ENCODE measurements at places on chromosomes 16 and 17.

GRCh38 chr17:79444198-79444597 is 166.7 kb downstream of the RBFOX3 start:
- DNase-seq, result no peak

GRCh38 chr16:15849209-15849981 is 7.4 kb downstream of the MYH11 start:
- no peak for DNase-seq

- DNase-seq, result peak; percentile 31
Measured at GRCh38 chr16:85329059-85329812, 217.0 kb upstream of the CIBAR2 start.

GRCh38 chr17:45223539-45224528 is 2.1 kb downstream of the FMNL1 start:
- no peak for DNase-seq

DNA sequence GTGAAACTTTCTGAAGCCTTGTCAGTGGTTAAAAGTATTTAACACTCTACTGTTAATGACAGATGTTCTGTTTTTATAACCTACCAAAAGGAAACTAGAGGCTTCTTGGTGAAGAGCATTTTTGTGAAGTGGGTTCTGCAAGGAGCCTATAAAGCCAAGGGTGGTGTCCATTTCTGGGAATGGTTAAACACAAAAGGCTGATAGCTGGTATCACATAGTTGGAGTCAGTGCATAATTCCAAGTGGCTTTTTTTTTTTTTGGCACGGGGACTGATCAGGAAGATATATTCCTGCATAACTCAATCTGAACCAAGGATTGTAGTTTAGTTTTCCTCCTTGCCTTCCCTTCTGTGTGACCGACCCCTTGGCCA is 27.6 kb upstream of the KPNB1 start:
- DNase-seq, result no peak

- peak; percentile 38 for DNase-seq
Measured at GRCh38 chr16:69112285-69113129, 7.1 kb downstream of the HAS3 start.

DNA sequence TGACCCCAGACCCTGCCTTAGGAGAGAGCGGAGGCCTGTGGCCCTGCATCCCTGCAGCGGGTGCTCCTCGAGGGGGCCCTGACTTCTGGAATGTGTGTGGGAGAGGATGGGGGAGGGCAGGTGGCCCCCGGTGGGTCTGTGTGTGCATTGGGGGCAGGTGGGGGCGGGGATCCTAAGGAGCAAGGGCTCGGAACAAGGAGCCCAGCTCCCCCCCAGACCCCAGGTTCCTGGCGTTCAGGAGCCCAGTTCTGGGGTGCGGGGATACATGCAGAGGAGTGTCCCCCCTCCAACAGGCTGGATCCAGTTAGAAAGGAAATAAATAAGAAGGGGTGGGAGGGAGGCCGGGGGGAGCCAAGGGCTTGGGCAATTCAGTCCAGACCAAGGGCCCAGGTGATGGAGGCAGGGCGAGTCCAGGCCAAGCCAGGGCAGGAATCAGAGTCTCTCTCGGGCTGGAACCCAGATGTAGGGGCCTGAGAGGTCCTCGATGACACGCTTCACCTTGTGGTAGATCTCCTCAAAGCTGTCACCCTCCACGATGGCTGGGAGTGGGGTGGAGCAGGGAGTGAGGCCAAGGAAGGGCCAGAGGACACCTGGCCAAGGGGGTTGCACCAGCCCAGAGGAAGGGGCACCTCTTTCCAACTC is 11.2 kb upstream of the ASGR1 start:
- no peak for DNase-seq

- DNase-seq, result no peak
Measured at GRCh38 chr17:64150237-64151015, 20.5 kb upstream of the ERN1 start.

- DNase-seq, result no peak
Measured at GRCh38 chr17:9434642-9435057, 141.0 kb downstream of the STX8 start.

DNA sequence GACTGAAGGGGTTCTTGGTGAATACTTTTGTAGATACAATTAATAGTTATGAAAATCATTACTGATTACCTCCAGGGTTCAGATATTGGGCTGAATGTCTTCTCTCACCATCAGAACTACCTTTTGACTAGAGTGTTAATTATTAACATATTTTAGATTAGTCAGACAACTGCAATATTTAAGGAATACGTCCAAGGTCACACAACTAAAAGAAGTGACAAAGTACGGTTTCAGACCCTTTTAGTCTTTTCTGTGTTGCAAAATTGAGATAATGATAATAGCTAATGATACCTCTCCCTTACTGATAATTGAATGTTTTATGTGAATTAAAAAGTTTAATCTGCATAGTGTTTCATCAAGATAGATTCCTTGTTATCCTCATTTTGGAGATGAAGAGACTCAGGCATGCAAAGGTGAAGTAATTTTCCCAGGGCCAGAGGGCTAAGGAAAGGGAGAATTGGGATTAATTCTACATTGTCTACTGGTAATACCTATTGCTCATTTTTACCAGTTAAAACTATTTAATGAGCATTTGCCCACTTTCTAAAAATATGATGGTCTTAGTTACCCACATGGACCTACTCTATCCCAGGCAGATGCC is 107.3 kb downstream of the WWOX start:
- no peak for DNase-seq

- DNase-seq, result no peak
Measured at GRCh38 chr16:7420079-7420478, 87.4 kb downstream of the RBFOX1 start.

- DNase-seq, result no peak
Measured at GRCh38 chr16:49472598-49472997, 99.0 kb downstream of the C16orf78 start.

DNA sequence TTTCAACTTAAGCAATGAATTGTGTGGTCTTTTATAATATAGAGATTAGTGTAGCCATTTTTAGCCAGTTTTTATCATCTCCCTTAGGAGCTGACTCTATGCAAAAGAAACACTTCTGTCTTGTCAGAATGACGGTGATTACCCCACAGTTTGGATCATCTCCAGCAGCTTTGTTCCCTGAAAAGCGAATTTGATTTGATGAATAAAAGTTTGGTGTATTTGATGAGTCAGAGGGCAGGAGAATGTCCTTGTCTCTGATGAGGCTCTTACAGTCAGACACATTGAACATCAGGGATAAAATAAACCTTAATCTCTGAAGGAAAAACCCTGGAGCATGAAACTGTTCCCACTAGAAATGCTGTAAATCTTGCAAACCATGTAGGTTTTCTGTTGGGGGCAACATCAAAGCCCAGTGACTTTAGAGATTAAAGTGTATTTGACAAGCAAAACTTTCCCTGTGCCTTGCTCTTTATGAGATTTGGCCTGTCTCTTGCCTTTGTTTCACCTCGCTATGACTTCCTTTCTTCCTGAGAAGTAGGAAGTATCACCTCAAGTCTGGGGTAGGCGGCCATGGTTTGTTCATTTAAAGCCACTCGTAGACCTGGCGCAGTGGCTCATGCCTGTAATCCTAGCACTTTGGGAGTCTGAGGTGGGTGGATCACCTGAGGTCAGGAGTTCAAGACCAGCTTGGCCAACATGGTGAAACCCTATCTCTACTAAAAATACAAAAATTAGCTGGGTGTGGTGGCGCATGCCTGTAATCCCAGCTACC is 209.3 kb downstream of the FTO start:
- DNase-seq, result peak; percentile 88

DNA sequence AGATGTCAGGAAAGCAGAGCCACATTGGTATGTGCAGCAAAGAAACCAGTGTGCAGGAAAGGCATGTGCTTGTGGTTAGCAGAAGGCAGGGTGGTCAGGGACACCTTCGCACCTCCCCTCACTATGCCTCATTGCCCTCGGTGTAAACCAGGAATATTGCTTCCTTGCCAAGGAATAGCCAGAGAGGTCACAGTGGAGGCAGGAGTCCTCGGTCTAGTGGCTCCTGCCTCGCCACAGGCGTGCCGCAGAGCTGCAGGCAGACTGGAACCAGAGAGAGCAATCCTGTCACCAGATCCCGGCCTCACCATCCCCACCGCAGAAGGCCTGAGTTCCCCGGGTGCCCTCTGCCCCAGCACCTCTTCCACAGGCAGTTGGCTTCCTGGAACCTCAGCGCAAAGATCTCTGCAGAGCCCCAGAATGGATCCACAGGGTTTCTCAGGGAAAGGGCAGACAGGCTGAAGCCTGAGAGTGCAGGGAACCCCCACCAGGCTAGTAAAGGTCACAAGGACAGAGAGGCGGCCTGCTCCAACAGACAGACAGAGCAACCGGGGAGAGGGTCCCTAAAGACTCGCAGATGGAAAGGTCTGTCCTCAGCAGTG is 21.6 kb downstream of the CCDC182 start:
- no peak for DNase-seq

- DNase-seq, result no peak
Measured at GRCh38 chr17:40577611-40578065, 12.4 kb upstream of the CCR7 start.

- peak; percentile 60 for DNase-seq
Measured at GRCh38 chr17:59513934-59514841, 51.2 kb upstream of the DHX40 start.

DNA sequence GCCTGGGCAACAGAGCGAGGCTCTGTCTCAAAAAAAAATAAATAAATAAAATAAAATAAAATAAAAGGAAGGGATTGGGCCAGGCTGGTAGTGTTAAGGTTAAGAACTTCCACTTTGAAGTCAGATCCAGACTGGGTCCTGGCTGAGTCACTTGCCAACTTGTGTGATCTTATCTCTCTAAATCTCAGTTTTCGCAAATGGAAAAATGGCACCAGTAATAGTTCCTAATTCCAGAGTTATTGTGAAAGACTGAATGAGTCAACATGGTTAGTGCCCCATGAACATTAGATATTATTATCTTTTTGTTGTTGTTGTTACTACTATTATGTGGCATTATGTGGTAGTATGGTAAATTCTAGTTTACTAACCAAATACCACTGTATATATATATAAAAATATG is 188.0 kb upstream of the AXIN2 start:
- DNase-seq, result peak; percentile 87

GRCh38 chr16:84663433-84664101 is 15.3 kb downstream of the KLHL36 start:
- no peak for DNase-seq

- DNase-seq, result peak; percentile 86
Measured at GRCh38 chr17:81967533-81968395, 6.8 kb upstream of the NOTUM start.

DNA sequence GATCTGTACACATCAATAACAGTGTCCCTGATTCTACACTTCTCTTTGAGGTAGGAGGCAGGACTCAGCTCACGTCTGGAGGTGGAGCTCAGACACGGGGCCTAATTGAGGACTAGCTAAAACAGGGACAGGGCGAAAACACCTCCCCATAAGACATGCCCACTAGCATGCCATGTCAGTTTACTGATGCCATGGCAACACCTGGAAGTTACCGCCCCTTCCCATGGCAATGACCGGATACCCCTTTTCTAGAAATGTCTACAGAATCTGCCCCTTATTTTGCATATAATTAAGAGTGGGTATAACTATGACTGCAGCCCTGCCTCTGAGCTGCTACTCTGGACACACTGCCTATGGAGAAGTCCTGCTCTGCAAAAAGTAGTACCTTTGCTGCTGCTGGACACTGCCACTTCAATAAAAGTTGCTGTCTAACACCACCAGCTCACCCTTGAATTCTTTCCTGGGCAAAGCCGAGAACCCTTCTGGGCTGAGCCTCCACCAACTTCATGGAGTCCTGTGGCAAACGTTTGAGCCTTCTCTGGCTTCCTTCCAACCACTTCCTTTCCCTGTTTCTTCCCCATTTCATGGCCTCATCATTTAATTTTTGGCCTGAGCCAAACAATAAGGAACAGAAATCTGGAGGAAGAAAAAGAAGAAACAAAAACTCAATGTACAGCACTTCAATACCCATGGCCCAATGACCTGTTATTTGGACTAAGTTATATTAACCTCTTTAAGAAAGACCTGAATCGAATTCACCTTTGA is 21.0 kb downstream of the PHB1 start:
- no peak for DNase-seq

GRCh38 chr16:27720731-27721530 is 171.0 kb downstream of the KATNIP start:
- DNase-seq, result no peak

- DNase-seq, result no peak
Measured at GRCh38 chr16:64280317-64280716, 841.5 kb downstream of the CDH11 start.

DNA sequence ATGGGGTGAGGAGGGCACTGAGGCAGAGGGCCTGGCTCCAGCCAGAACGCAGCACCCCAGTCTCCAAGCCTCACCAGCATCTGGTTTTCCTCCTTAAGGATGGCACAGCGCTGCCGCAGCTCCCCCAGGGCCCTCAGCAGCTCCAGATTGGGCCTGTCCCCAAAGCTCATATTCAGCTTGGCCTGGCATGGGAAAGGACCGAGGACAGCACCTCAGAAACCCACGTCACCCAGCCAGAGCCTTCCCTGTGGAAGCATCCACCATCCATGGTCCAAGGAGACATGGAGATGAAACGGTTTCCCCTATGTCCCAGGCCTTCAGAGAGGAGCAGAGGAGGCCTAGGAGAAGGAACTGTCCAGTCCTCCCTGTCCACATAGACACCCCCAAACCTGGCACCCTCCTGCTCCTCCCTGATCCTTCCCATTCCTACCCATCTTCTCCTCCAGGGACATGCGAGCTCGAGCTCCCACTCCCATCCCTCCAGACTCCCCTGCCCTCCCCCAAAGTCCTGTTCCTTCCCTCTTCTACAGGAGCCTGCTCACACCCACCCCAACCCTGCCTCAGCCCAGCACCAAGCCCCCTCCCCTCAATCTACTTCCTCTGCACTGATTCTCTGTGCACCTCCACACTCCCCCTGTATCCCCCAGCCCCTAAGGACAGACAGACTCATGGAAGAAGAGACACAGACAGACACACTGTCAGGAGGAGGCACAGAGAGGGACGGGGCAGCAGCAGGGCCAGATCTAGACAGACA is 1.8 kb downstream of the TSPOAP1 start:
- DNase-seq, result no peak

DNA sequence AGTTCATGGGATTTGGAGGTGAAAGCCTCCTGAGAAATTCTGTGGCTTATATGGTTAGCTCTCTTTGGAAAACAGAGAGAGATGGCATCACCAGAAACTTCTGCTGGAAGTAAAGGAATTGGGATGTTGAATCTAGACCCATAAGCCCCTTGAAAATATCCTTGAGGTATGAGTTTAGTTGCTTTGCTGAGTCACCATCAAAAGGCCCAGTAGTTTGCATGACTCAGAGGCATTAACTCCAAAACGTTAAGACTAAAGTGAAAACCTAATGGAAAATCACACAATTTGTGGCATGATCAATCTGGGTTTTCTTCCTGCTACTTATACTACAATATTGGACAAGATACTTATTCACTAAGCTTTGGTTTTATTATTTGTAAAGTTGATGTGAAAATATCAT is 349.2 kb upstream of the SALL1 start:
- peak; percentile 75 for DNase-seq

- DNase-seq, result no peak
Measured at GRCh38 chr17:15431766-15432165, 35.7 kb downstream of the CDRT4 start.
